ENCODE measurements at places on chromosomes 2 and 18.

DNA sequence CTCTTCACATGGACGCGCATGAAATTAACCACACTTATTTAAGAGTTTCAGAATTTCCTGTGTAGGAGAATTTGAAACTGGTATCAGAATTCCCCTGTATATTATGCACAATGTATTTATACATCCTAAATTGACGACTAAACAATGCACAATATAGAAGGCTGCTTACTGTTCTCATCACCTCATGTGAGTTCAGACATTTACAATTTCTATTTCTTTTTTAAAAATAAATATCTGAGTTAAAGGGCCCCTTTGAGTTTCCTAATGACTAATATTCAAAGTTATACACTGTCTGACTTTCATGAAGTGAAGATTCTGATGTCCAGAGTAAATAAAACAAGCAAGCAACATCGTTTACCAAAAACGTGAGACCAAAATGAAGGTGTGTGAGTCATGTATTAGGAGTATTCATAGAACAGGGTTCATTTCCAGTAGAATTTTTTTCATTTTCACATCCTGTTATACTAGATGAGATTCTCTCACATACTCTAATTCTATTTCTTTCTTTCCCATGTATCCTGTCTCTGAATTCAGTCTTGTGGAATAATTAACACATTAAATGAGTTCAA, 406.2 kb downstream of the NUP35 start:
- DNase-seq = no peak

GRCh38 chr2:221572821-221573429, 821 bp upstream of the EPHA4 start:
- no peak for DNase-seq

DNA sequence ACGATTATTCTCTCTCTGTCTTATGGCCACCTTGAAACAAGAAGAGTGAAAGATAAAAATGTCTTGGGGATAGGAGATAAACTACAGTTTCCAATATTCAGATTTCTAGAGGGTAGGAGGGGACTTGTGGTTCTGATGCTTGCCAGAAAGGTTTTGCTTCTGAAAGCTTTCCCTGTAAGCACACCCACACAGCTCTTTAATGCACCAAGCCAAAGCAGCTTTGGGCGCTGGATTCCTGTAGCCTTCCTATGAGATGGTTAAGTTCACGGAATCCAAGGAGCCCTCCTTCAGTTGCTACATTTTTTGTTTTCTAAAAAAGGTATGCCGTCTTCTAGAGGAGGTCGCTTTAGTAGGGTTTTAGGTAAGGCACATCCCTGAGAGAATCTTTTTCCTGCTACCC, 4.9 kb downstream of the LRRTM1 start:
- DNase-seq = no peak

GRCh38 chr18:60372132-60372531, 443 bp downstream of the MC4R start:
- DNase-seq = no peak

GRCh38 chr2:106988361-106988760, 102.4 kb upstream of the ST6GAL2 start:
- DNase-seq = no peak

GRCh38 chr18:46542545-46542944, 114.5 kb downstream of the LOXHD1 start:
- DNase-seq = no peak

GRCh38 chr18:74512321-74513053, 16.3 kb downstream of the CNDP2 start:
- no peak for DNase-seq

- no peak for DNase-seq
Measured at GRCh38 chr2:217479566-217479965, 523.2 kb downstream of the TNS1 start.

GRCh38 chr2:129849559-129850160, 129.8 kb upstream of the RAB6C start:
- DNase-seq = peak; percentile 35

GRCh38 chr18:20971886-20972267, 139.7 kb downstream of the ROCK1 start:
- no peak for DNase-seq

- DNase-seq = no peak
Measured at GRCh38 chr2:16284941-16285625, 344.7 kb downstream of the MYCN start.

All from NCI-H1417 treated with DMSO at 0.1 percent for 48 hours (cell line).